ENCODE measurements at places on chromosomes 1 and 21.

DNA sequence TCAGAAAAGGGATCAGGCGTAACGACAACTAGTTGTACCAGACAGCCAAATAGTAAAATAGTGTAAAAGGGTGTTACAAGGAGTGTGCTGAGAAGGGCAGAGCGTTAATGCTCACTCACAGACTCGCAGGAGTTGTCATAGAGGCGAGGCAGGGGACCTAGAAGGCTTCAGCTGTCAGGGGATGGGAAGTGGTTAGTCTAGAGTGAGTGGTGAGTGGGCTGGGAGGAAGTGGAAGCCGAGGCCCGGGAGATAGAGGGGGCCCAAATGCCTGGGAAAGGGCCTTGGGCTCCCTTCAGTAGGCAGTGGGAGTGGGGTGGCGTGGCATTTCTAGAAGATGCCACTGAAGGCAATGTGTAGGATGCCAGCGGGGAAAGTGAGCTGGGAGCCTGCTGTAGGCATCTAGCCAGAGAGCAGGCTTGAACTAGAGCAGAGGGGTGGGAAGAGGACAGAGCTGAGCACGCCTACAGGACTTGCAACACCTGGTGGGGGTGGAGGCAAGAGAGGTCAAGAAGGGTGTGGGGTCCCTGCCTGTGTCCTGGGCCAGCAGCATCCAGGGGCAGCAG, 10.3 kb downstream of the SLC6A17 start:
- no peaks in the 10 kb centered on the region for H3K27me3 ChIP-seq
- no peaks in the 10 kb centered on the region for H3K4me1 ChIP-seq
- H3K27ac ChIP-seq = no peak overlapping the region
- no peaks in the 10 kb centered on the region for H3K36me3 ChIP-seq
- no peak overlapping the region for H3K4me3 ChIP-seq

GRCh38 chr1:92310185-92310597, 11.3 kb downstream of the RPAP2 start:
- H3K4me1 ChIP-seq = no peaks in the 10 kb centered on the region
- H3K27me3 ChIP-seq = no peaks in the 10 kb centered on the region
- no peak overlapping the region for H3K4me3 ChIP-seq
- peaks cover 5% of the 10 kb centered on the region for H3K36me3 ChIP-seq

DNA sequence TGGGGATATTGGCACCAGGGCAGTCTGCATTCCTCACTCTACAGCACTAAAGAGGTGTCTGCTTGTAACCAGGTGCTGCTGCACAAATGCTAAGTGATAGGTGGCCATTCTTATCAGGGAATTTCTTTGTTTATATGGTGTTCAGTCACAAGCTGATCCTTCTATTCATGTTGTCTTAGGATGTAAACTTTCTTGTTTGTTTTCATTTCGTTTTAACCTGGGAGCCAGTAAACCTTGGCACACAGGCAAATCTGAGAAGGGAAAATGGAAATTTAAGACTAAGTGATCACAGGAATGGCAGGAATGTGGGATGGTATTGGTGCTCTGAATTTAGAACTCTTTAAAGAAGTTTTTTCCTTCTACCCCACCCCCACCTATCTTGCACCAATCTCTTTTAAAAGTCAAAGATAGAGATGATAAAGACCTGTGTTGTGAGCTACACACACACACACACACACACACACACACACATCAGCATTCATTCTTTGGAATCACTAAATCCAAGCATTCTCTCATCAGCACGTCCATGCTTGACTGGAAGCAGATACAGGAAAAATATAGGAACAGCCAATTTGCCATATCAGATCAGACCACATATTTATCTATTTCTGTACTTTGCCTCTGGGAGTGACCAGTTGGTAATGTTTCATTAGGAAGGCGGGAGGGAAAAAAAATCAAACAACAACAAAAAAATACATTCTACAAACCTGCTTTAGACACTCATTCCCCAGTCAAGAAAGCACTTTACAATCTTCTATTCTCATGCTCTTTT, 451.4 kb upstream of the ADGRL2 start:
- no peaks in the 10 kb centered on the region for H3K27me3 ChIP-seq
- no peak overlapping the region for H3K27ac ChIP-seq
- H3K4me3 ChIP-seq = no peak overlapping the region
- no peaks in the 10 kb centered on the region for H3K36me3 ChIP-seq
- DNase-seq = no peak

DNA sequence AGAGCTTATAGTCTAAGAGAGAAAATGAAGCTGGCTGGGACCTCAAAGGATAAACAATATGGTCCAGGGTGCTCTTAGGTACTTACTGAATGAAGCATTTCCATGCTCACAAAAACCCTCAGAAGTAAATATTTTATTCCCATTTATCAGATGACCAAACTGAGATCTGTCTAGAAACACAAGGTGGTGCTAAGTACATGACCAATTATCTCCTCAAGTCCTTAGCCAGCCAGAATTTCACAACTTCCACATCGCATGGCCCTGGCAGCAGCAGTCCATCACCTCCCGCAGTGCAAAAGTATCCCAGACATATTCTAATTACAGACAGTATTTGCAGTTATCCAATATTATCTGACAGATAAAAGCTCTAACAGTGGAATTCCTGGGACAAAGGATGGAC, 321.7 kb upstream of the PROX1 start:
- no peak for DNase-seq
- no peak overlapping the region for H3K27ac ChIP-seq
- no peaks in the 10 kb centered on the region for H3K27me3 ChIP-seq
- no peaks in the 10 kb centered on the region for H3K36me3 ChIP-seq
- no peaks in the 10 kb centered on the region for H3K4me1 ChIP-seq

DNA sequence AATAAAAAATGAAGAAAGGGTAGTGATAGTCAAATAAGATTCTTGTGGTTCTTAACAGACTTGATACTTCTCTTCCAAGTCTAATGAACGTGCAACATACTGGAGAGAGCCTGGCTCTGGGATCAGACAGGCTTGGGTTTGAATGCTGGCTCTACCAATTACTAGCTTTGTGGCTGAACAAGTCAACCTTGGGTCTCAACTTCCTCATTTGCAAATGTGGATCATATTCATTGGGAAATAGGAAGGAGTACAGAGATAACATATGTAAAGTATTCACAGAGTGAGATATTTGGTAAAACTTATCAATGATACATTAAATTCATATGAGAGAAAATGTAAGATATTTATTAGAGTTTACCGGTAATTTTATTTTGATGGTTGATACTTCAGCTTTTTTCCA, 2.0 kb downstream of the EDEM3 start:
- no peak for DNase-seq
- H3K4me1 ChIP-seq = peaks cover 9% of the 10 kb centered on the region
- H3K36me3 ChIP-seq = peaks cover 3% of the 10 kb centered on the region
- peaks cover 2% of the 10 kb centered on the region for H3K27me3 ChIP-seq

DNA sequence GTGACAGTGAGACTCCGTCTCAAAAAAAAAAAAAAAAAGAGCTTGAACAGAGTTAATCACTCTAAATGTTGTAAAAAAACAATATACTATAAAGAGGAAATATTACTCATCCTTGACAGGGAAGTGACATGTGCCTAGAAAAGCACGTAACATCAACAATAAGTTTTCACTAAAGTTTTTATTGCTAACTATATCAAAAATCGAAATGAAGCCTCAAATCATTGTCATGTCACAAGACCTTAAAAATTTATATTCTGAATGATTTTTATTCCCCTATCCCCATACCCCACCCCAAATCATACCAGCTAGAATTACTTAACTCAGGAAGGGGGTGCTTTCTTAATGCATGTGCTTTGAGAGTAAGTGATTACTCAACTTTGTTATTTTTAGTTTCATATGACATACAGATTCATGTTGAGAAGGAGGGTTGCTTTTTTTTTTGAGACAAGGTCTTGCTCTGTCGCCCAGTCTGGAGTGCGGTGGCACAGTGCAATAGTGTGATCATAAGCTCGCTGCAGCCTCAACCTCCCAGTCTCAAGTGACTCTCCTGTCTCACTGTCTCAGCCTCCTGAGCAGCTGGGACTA, 53.6 kb upstream of the MUTYH start:
- no peaks in the 10 kb centered on the region for H3K4me1 ChIP-seq
- H3K4me3 ChIP-seq = no peak overlapping the region
- H3K36me3 ChIP-seq = no peaks in the 10 kb centered on the region
- no peak overlapping the region for H3K27ac ChIP-seq
- DNase-seq = no peak
